ENCODE measurements at places on chromosomes 5 and 9. TPM values are rescaled to one million over a fixed set of nuclear protein-coding genes. Genes with fewer than 3 reads are reported as not detected.

DNA sequence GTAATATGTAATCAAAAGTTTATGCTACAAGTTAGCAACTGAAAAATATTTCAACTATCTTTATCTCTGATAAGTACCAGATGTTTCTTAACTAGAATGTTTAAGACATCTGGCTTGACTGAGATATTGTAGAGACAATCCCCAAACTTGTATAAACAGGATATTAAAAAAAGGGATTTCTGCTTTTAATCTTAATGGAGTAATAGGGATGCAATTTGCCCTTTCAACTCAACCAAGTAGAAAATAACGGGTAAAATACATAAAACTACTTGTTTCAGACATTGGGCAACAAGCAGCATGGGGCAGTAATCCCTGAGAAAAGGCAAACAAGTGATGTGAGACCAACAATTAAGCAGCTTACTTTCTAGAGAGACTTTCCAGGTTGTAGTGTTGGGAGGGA, 9.4 kb upstream of the ADAMTS12 start:
- DNase-seq: no peak

Gene PLPP7
- total RNA-seq: 17.3 TPM

- DNase-seq: no peak
These were observed 272.2 kb downstream of the AUH start for GRCh38 chr9:91089405-91090129.

DNA sequence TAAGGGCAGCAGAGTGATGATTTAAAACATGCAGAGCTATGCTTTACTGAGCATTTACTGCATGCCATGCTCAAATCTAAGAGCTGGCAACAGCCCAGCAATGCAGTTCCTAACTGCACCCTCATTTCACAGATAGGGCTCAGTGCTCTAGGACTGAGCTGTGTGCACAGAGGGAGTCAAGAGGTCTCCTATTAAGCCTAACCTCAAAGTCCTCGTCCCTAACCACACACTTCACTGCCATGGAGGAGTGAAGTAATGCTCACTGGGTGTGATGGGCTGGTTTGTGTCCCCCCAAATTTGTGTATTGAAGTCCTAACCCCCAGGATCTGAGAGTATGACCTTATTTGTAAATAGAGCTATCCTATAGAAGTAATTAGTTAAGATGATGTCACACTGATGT, 25.9 kb downstream of the BARX1 start:
- no peak for DNase-seq

Gene MUSK
- total RNA-seq: not detected

Gene DDX4
- 0.27 TPM for total RNA-seq

- DNase-seq: peak; percentile 10
These were observed 290 bp upstream of the ZDHHC11 start for GRCh38 chr5:851076-851475.

- no peak for DNase-seq
These were observed 259.5 kb downstream of the EDIL3 start for GRCh38 chr5:84125216-84125615.

DNA sequence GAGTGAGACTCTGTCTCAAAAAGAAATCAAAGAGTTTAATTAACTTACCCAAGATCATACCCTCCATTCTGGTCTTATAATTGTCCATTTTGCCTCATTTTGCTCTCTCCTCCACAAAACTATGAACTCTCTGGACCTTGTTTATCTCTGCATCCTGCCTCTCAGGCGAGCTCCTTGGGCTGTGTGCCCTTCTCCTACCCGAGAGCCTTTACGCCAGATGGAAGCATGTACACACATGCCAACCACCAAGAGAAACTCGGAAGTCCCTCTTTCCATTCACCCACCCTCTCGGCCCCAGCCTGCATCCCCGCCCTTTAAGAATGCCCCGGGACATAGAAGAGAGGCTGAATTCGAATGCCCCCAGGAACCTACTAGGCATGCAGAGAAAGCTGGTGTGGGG, 25.9 kb downstream of the CPLX2 start:
- DNase-seq: no peak

DNA sequence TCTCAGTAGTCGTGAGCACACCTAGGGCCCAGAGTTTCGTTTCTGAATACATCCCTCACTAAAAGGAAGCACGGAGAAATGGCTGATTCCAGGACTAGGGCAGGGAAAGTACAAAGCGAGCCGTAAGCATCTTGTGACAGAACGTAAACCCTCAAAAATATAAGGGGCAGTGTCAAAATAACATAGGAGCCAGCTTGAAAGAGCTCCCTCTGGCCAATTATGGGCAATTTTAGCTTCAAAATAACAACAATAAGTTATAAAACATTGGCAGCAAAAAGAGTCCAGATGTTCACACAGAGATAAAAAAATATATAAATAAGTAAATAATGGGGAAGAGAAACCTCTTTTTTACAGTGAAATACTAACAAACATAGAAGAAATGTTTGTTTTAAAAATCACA, 18.5 kb upstream of the GLIS3 start:
- no peak for DNase-seq

GRCh38 chr9:8627976-8628679, 828.5 kb upstream of the DMAC1 start:
- no peak for DNase-seq

Gene PDE6A
- not detected for total RNA-seq

GRCh38 chr9:127758843-127759242, 19.6 kb downstream of the SH2D3C start:
- DNase-seq: no peak

- DNase-seq: no peak
These were observed 201.2 kb downstream of the GAPVD1 start for GRCh38 chr9:125462861-125463291.

GRCh38 chr5:129382921-129383672, 77.0 kb upstream of the ADAMTS19 start:
- DNase-seq: no peak

Gene ATP6V0E1
- total RNA-seq: 95.3 TPM

Gene ABO
- total RNA-seq: not detected

DNA sequence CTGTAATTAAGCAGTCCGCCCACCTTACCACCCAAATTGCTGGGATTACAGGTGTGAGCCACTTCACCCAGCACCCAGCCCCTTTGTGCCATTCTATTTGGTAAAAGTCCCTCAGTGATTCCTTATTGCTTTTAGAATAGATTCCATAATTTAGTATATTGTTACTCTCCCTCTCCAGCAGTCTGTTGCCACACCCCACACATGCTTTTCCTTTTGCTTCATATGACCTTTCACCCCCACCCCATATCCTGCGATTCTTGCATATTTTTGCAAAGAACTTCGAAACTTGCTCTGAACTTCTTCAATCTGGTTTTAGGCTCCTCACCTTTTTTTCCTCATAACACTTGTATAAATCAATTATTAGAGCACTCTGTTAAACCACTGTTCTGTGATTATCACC, 100.2 kb downstream of the MTREX start:
- no peak for DNase-seq

DNA sequence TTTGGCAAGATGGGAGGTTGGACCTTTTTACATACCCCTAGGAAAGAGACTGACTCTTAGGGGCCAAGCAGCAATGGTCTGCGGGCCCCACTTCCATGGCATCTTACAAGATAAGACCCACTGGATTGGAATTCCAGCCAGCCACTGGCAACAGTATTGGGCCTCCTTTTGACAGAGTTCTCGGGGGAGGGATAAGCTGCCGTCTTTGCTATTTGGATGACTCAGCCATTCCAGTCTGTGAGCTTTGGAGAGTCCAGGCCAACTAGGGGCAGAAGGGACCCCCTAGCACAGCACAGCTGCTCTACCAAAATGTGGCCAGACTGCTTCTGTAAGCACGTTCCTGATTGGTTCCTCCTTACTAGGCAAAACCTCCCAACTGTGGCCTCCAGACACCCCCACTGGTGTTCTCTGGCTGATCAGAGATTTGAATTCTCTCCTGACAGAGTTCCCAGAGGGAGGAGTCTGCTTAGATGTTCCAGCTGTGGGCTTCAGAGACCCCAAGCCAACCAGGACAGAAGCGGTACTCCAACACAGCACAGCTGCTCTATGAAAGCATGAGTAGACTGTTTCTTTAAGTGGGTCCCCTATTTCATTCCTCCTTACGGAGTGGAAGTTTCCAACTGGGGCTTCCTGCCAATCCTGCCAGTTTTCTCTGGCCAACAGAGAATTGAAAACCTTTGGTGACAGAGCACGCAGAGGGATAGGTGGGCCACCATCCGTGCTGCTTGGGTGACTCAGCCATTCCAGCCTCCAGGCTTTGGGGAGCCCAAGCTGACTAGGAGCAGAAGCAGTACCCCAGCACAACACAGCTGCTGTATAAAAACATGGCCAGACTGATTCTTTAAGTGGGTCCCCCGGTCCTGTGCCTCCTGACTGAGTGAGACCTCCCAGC, 672.1 kb upstream of the RIOK2 start:
- no peak for DNase-seq

Gene GDA
- 1.2 TPM for total RNA-seq

- no peak for DNase-seq
These were observed 6.0 kb downstream of the TRIM7 start for GRCh38 chr5:181198905-181199519.

DNA sequence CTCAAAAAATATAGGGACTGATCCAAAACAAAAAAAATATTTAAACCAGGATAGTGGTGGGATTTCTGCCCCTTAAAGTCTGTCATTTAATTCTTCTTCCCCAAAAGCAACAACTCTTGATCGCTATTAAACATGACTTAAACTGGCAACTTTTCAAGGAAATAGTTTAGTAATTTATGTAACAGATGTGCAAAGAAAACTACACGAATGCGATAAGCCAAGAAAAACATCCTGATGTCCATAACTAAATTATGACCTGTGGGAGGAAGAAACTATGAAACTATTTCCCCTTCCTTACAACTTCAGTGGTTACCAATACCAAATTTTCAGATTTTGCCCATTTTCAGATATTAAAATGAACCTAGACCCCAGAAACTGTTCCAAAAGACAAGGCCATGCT, 31.5 kb downstream of the CLINT1 start:
- no peak for DNase-seq

DNA sequence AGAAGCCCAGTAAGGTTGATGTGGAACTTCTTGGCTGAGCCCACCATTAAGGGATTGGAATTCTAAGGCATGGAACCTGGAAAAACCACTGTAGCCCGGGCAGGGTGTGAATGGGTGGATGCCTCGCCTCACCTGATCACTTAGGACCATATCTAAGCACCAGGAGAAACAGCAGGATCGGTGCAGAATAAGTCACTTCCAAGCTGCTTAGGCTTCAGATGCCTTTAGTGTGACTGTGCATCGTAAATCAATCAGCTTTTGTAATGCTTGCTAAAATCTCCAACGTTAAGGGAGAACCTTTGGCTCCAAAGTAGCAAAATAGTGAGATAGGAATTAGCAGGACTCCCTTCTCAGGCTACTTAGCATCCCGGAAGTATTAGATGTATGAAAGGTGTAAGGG, 103.9 kb upstream of the MEGF10 start:
- no peak for DNase-seq

Gene FLT4
- total RNA-seq: 0.17 TPM

GRCh38 chr5:157893611-157894010, 34.7 kb upstream of the CLINT1 start:
- no peak for DNase-seq

GRCh38 chr9:26891726-26892125, 876 bp downstream of the CAAP1 start:
- no peak for DNase-seq

Gene NNT
- 152 TPM for total RNA-seq

Gene PSD2
- 2.3 TPM for total RNA-seq

Gene LCN15
- 1.9 TPM for total RNA-seq

DNA sequence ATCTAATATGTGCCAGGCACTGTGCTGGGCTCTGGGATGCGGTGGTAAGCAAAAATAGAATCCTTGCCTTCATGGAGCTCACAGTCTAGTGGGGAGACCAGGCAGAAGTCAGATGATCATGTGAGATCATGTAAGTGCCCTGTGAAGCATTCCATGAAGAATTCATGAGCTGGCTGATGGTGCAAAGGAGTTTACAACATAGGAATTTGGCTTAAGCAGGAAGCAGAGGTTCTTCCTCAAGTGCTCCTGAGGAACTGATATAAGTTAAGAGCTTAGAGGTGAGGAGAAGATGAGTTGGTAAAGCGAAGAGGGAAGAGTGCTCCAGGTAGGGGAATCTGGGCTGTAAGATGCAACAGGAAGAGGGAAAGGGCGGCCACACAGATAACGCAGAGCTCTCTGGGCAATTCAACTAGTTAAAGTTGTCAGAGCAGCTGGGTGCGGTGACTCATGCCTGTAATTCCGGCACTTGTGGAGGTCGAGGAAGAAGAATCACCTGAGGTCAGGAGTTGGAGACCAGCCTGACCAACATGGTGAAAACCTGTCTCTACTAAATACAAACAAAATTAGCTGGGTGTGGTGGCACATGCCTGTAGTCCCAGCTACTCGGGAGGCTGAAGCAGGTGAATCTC, 78.5 kb upstream of the SPATA31D4 start:
- no peak for DNase-seq

- DNase-seq: peak; percentile 84
These were observed 560.7 kb downstream of the HTR1A start for GRCh38 chr5:63401436-63402046.

Gene UBE2B
- total RNA-seq: 67.3 TPM

Gene PRSS3
- total RNA-seq: not detected

DNA sequence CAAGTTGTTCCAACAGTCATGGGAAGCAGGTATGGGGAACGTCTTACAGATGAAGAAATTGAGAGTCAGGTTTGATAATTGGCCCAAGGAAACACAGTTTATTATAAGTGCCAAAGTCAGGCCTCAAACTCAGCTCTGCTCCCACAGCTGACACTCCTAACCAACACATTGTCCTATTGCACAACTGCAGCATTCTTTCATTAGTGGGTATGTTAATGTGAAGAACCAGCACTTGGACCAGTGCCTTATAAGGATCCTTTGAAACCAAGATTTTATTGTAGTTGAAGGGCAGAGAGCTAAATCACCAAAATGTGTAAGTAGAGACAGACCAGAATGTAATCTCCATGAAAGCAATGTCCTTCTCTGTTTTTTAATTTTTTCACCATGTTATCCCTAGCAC, 56.1 kb downstream of the GRIA1 start:
- no peak for DNase-seq

- no peak for DNase-seq
These were observed 22.8 kb downstream of the IGIP start for GRCh38 chr5:140148508-140148907.

DNA sequence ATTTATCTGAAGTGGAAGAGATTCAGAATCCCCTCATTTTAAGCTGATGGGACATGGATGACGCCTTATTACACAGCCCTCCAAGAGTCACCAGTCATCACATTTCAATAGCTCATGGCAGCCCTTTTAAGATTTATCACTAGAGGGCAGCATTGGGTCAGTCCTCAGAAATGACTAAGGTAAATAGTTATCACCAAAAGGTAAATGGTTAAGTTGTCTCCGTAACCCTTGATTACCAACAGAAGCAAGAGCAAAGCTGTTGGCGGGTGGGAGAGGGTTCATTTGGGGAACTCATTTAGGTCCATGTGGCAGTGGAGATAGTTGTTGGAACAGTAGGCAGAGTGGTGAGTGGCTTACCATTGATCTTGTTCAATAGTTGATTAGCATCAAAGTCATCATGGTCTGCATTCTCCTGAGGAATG, 12.0 kb upstream of the C9 start:
- DNase-seq: peak; percentile 21

- no peak for DNase-seq
These were observed 277.7 kb upstream of the PTGER4 start for GRCh38 chr5:40402007-40402364.

Gene IRX2
- total RNA-seq: 60.7 TPM
